Stimulated activated CD4-positive, alpha-beta T cell treated with anti-CD3 and anti-CD28 coated beads, Interleukin-2, amount 100 ng/mL, for 24 hours (primary cell): ENCODE measurements at places on chromosomes 12 and 14.

GRCh38 chr12:113759135-113759534 is 207.0 kb downstream of the RBM19 start:
- no peak for DNase-seq

DNA sequence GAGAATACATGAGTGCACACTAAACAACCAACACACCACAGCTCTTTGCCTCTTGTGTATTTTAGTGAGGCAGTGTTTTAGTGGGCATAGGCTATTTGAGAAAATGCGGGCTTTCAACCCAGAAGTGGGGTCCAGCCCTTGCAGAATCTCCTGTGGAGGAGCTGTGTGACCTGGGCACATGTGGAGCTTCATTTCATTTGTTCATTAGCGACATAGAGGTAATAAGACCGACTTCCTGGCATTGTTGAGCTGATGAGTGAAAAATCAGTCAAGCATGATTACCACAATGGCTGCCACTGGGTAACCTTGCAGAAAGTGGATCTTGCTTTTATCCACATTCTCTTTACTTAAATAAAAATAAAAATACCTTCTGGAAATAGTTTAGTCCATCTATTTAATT is 923.5 kb downstream of the BCL11B start:
- DNase-seq, result no peak

DNA sequence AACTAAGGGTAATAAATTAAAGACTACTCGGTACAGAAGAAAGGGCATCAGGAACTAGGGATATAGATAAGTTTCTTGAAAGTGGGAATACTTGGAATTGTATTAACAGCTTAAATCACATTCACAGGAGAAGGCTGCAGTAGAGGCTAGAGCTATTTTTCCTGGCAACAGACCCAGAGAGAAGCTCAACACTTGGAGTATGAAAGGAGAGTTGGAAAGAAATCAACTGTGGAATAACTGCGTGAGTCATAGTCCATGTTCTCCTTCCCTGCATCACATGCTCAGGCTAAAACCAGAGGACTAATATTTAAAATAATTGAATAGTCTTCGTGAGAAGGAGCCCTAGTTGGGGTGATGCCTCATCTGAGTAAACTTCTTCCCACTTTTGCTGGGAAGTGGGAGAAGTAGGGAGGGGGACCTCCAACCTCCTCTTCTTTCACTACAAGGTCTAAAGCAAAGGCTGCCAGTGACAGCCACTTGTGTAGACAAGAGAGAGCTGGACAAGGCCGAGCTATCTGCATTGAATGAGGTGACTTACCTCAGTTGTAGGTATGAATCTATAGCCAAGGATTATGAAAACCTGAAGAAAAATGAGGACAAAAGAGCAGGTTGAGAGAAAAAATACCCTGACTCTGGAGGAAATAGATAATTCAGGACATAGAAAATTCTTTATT is 32.7 kb downstream of the DYRK2 start:
- no peak for DNase-seq

DNA sequence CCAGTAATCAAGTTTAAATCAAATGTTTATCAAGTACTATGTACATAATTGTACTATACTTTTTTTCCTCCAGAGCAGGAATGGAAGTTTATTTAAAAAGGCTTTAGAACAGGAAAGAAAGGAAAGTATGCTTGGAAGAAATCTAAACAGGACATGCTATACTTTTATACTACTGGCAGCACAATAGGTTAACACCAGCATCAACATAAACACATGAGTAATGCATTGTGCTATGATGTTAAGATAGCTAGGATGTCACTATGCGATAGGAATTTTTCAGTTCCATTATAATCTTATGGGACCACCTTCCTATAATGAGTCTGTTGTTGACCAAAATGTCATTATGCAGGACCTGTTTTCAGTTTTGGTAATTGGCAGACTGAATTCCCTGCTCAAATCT is 41.5 kb upstream of the ANKS1B start:
- DNase-seq, result no peak

DNA sequence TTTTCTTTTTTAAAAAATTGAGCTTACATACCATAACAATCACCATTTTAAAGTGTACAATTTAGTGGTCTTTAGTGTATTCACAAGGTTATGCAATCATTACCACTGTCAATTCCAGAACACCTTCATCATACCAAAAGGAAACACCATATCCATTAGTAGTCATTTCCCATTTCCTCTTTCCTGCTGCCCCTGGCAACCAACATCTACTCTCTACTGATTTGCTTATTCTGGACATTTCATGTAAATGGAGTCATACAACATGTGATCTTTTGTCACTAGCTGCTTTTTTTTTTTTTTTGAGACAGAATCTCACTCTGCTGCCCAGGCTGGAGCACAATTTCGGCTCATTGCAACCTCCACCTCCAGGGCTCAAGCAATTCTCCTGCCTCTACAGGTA is 66.8 kb upstream of the CFL2 start:
- no peak for DNase-seq

DNA sequence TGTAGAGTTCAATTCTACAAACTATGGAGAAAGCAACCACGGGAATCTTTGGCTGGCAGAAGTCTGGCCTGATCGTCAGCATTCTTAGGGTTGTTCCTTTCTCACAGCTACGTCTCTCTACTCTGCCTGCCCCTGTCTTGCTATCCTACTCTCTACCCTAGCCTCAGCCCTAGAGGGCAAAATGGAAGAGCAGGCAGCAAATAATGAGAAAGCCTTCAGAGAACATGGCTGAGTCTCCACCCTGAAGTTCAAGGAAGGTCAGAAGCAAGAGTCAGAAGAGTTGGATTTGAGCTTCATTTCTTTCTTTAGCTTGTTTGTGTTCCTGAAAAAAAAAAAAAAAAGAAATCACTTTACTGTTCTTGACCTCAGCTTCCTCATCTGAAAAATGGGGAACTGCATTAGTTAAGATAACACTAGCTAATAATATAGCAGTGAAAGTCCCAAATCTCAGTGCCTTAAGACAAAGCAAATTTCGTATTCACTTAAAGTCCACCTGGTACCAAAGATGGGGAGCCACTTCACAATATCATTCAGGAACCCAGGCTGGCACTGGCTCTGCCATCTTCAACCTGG is 50.2 kb upstream of the CCND2 start:
- no peak for DNase-seq

DNA sequence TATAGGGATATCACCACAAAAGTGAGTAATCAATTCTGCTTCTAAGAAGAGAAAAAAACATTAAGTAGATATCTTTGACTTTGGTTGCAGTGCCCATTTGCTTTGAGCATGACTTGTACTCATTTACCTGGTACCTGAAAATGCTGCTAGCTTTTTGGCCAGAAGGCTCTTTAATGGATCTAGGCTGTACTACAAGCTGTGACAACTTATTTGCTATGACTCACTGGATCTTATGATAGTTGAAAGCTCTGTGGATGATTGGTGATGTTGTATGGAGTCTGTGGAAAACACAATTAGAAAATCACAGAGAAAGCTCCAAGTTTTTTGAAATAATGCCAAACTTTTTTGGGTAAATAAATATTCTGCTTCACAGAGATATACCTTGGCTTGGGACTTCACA is 960.9 kb upstream of the FBXO33 start:
- no peak for DNase-seq

GRCh38 chr12:26108915-26109314 is 15.9 kb downstream of the BHLHE41 start:
- DNase-seq, result no peak

DNA sequence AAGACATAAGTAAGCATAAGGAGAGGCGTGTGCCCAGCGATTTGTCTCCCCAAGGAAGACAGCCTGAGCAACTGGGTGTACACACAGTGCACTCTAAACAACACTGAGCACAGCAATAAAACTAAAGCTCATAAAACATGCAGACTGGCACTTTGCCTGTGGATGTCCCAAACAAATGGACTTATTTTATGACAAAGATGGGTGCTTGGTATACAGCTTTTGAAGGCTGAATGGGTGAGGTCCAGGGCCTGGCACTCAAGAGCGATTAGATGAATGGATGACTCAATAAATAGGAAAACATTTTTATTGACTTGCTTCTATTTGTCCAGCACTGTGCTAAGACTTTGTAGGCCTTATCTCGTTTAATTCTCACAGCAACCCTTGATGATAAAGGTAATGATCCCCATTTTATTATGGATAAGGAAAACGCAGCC is 28.5 kb downstream of the LGMN start:
- DNase-seq, result no peak

GRCh38 chr12:103772367-103773108 is 68.5 kb downstream of the NT5DC3 start:
- DNase-seq, result no peak

DNA sequence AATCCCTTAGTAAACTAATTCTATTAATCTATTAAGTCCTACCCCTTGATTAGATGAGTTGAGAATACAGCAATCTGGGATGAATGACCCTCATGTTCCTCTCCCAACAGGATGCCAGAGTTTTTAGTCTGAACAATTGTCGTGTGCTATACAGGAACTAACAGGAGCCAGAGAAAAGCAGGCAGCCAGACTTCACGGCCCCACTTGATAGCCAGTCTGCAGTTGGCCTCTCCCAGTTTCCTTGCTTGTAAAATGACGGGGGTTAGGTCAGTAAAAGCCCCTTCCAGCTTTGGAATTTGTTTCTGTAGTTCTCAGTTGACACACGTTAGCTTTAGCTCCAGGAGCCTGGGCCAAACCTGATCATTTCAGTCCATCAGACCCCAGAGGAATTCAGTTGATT is 266.8 kb upstream of the FKBP4 start:
- no peak for DNase-seq

- no peak for DNase-seq
Measured at GRCh38 chr12:89859508-89860220, 151.0 kb upstream of the ATP2B1 start.

GRCh38 chr12:124466216-124467128 is 100.9 kb downstream of the NCOR2 start:
- peak; percentile 85 for DNase-seq

DNA sequence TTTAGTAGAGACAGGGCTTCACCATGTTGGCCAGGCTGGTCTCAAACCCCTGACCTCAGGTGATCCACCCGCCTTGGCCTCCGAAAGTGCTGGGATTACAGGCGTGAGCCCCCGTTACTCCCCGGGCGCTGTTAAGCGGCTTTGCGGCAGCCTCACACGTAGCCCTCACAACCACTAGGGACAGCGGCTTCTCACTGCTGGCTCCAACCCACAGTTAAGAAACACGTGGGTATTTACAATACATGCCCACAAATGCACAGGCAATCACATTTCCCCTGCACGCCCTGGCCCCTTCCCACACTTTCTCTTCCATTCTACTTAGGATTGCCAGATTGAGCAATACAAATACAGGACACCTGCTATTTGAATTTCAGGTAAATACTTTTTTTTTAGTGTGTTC is 37.0 kb upstream of the EIF5 start:
- no peak for DNase-seq

GRCh38 chr14:55665067-55665675 is 85.2 kb downstream of the KTN1 start:
- no peak for DNase-seq

- DNase-seq, result no peak
Measured at GRCh38 chr14:88961214-88961613, 136.8 kb downstream of the TTC8 start.

DNA sequence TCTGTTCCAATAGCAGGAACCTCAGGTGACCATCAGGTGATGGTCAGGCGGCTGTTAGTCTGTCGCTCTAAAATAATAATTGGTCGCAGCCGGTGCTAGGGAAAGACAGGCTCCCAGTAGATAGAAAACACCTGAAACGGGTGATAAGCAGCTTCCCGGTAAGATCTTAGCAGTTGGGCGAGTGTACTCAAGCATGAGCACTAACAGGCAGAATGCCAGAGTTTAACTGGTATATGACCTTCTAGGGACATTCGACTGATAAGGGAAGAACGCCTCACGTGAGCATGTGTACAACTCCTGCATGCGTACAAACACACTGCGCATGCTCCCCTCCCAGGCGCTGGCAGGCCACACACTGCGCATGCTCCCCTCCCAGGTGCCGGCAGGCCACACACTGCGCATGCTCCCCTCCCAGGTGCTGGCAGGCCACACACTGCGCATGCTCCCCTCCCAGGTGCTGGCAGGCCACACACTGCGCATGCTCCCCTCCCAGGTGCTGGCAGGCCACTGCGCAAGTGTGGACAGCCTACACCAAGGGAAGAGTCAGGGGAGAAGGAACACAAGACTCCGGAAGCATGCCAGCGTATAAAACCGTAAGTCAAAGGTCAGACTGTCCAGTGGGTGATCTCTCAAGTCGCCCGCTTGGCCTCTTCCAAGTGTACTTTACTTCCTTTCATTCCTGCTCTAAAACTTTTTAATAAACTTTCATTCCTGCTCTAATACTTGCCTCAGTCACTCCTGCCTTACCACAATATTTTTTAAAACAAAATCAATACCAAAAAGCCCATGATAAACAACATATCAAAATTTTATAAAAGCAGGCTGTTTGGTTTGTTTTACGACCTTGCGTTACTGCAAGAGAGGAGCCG is 24.5 kb downstream of the GPRC5D start:
- DNase-seq, result no peak

- no peak for DNase-seq
Measured at GRCh38 chr14:37588956-37589714, 5.9 kb downstream of the FOXA1 start.

DNA sequence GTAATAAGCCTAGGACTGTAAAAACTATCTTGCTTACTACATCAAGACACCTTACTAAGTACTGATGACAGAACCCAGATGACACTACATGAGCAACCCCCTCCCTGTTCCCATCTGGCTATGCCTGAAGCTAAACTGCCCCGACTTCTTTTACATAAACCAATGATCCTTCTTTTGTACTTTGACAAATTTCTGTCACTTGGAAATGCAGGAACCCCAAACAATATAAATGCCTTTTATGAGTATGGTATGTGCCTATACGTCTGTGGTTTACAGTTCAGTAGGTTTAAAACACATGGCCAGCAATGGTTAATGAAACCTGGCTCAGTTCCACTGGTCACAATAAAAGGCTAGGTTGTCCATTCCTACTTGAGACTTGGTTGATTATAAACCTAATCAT is 6.1 kb downstream of the SYCP3 start:
- DNase-seq, result no peak

DNA sequence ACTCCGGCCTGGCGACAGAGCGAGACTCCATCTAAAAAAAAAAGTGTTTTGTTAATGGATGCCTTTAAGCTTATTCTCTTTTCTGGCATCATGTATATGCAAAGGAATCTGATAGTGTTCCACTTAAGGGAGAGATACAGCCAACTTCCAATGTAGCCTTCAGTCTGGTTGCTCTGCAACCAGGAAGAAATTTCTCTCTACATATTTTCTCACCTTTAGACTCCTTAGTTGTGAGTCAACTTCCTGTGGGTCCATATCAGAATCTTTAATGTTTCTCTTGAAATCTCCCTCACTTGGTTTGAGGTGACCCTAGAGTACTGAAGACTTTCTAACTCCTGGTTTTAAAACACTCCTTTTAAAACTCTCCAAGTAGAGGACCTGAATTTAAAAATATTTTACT is 340.4 kb downstream of the SLC6A15 start:
- DNase-seq, result no peak

- DNase-seq, result no peak
Measured at GRCh38 chr12:98771811-98772752, 127.0 kb downstream of the APAF1 start.

DNA sequence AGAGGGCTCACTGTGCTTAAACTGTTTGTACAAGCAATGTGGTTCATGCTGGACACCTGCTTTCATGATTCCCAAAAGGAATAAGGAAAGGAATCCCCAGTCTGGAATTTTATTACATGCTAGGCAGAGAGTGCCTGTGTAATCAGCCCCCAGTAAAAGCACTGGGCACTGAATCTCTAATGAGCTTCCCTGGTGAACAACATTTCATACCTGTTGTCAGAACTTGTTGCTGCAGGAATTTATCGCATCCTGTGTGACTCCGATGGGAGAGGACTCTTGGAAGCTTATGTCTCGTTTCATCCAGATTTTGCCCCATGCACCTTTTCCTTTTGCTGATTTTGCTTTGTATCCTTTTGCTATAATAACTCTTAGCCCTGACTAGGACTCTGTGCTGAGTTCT is 190.2 kb upstream of the HMGA2 start:
- no peak for DNase-seq
